NCI-H187 treated with DMSO at 0.1 percent for 48 hours (cell line): ENCODE measurements at places on chromosomes 11 and 22.

GRCh38 chr11:82465481-82465880 lies 268.2 kb downstream of the FAM181B start:
- no peak for DNase-seq

- no peak for DNase-seq
Measured at GRCh38 chr11:79520086-79520485, 79.3 kb upstream of the TENM4 start.

DNA sequence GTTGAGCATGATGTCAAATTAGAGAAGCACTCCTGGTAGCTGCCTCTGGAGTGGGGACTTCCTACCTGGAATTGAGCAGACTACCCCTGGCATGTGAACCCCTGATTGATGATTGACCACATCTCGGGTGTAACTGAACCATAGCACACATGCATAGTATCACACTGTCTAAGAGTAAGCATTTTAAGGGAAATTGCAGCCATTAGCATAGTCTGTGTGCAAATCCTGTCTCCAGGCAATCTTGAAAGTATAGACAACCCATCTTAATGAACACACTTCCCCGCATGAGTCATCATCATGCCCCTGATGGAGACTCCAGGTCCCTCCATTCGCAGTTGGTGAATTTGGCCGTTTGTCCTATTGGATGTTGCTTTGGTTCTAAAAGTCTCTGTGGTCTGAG lies 131.3 kb downstream of the C11orf91 start:
- DNase-seq: no peak

- no peak for DNase-seq
Measured at GRCh38 chr11:41665441-41666360, 206.2 kb upstream of the LRRC4C start.

DNA sequence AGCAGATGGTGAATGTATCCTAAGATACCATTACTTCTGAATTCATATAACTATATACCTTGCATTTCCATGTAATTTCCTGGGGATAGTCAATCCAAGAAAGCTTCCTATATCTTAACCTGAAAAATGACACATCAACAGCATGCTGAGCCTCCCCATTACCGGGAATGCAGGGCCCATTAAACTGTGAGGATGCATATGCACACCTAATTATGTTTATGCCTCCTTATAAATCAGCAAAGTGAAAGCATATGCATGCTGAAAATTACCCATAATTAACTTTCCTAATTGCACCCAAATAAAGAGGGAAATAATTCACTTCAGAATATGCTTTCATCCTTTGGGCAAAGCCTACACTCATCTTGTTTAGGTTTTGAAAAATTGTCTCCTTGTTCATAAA lies 663.0 kb downstream of the KCNA4 start:
- DNase-seq: no peak

GRCh38 chr11:43758927-43759326 lies 78.4 kb downstream of the HSD17B12 start:
- no peak for DNase-seq

- DNase-seq: no peak
Measured at GRCh38 chr22:24848559-24849168, 42.7 kb downstream of the SGSM1 start.

DNA sequence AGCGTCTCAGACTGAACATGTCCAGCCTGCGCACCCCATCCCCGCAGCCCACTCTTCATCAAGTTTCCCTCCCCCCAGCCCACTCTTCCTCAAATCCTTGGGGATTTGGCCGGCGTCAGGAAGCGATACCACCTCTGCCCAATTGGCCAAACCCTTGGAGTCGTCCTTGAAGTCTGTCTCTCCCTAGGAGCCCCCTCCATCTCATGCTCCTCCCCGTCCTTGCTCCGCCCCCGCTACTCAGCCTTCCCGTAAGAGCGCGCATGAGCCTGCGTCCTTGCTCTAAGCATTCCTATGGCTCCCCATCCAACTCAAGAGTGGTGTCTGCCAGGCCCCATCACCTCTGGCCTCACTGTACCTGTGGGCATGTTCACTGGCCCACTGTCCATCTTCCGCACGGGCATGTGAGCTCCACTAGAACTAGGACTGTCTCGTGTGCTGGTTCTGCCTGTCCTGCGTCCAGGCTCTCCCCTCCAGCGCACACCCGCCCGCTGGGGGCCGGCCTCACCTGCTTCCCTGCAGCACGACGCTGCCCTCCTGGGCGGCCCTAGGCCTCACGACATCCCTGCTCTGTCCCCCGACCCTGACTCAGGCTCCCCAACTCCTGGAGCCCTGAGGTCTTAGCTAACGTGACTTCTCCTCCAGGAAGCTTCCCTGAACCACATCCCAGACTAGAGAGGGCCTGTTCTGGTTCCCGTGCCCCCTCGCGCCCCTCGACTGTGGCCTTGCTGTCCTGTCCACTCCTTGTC lies 30.5 kb upstream of the TTLL12 start:
- DNase-seq: no peak

DNA sequence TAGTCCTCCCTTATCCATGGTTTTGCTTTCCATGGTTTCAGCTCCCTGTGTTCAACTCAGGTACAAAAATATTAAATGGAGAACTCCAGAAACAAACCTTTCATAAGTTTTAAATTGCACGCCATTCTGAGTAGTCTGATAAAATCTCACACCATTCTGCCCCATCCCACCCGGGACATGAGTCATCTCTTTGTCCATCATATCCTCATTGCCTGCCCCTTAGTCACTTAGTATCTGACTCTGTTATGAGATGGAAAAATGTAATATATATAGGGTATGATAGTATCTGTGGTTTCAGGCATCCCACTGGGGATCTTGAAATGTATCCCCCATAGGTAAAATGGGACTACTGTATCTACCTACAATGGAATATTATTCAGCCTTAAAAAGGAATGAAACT lies 35.5 kb upstream of the FGF3 start:
- no peak for DNase-seq

- no peak for DNase-seq
Measured at GRCh38 chr11:31802609-31802989, 8.5 kb downstream of the PAX6 start.

DNA sequence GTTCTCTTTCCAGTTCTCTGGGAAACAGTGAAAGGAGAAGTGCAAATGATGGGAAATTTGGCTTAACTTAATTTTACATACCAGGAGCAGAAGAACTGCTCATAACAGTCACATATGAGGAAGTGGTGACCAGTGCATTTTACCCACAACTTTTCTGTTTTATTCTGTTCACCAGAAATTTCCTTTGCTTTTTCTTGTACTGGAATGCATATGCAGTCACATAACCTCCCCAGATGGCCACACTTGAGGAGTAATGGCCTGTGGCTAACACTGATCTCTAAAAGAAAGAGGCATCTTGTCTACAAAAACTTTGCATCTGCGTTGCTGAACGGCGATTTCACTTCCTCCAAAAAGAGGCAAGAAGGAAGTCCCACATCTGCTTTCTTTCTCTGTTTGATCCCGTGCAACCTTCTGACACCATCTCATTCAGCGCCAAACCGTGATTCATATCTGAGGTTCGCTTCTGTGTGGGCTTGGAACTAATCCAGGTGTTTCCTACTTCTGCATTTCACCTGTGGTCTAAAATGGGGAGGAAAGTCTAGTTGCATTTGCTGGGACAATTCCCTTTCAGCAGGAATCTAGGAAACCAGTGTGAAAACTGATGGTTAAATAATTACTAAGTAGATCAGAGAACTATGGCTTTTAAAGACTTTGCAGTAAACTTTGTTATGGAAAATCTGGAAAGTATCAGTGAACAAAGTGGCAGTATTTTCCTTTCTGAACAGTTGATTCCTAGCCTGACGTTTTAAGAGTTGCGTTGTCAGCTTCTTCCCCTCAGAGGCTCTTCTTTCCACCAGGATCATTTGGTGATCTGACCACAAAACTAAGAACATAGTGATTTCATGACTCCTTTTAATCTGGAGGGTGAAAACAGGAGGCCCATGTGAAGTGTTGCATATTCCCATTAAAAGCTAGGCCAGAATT lies 4.2 kb upstream of the MPEG1 start:
- DNase-seq: no peak

DNA sequence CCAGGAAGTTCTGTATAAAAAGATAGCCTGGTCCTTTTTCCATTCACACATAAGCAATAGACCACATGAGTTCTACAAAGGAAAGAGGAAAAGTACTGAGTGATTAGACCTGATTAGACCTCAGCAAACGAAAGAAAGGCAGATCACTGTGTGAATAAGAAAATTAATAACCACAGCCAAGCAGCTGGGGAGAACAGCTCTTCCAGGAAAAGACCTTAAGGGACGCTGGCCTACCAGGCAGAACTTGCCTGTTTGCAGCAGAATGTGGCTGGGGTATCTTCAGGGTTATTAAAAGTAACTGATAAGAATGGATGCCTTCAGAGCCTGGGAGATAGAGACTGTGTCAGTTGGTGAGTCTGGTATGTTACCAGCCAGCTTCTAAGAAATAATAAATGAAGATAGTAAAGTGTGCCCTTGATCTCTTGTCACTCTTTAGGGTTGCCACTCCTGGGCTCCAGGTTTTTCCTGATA lies 172.9 kb downstream of the DBX1 start:
- DNase-seq: no peak

- no peak for DNase-seq
Measured at GRCh38 chr11:28569106-28569505, 460.9 kb downstream of the METTL15 start.

GRCh38 chr11:132649277-132649676 lies 883.0 kb downstream of the OPCML start:
- DNase-seq: no peak

DNA sequence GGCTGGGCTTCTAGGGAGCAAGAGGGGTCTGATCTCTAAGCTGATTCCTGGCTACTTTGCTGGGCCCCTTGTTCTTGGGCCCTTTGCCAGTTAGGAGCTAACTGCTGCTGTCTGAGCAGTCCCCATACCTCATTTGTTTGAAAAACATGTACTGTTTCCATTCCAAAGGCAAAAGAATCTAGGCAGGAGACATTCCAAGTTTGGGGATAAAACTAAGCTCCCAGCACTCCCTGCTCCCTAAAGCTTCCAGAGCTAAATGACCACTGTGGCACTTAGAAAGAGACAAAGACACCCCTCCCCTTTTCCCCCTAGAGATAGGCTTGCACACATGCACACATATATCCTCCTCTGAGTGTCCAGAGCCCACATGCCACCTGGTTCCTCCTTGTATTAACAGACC lies 22.7 kb upstream of the RRM1 start:
- DNase-seq: no peak

GRCh38 chr11:1040428-1041148 lies 4.1 kb upstream of the MUC6 start:
- DNase-seq: no peak

GRCh38 chr11:3132831-3133260 lies 32.3 kb downstream of the OSBPL5 start:
- DNase-seq: no peak

- no peak for DNase-seq
Measured at GRCh38 chr11:67178878-67179277, 59.8 kb downstream of the KDM2A start.

GRCh38 chr11:126633330-126633729 lies 277.8 kb downstream of the ST3GAL4 start:
- DNase-seq: no peak

GRCh38 chr11:82577246-82577645 lies 156.4 kb downstream of the FAM181B start:
- DNase-seq: no peak

DNA sequence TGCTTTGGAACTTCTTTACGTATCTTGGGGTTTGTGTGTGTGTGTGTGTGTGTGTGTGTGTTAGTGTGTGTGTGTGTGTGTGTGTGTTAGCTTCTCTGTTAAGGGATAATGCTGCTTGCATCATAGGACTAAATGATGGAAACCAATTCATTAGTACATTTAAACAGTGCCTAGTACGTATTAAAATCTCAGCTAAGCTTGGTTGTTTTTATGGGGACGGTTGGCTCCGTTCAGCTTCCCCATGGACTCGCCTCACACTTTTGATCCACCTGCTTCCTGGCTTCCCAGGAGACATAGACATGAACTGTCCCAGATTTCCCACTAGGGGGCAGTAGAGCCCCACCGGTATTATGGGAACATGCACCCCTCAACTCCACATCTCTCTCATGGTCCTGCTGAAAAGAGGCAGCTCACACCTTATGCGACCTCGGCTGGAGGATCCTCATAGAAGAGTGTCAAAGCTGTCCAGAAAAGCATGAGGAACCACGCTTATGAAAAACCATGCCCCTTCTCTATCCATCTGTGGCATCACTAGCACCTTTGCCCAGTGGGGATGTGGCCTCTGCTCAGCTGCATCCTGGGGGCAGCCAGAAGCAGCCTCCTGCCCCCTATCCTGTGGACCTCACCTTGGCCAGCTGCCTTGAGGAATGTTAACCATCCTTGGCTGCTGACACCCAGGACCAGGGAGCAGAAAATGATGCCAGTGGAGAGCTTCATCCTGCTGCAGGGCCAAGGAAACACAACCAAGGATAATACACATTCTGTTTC lies 9.7 kb upstream of the SAAL1 start:
- DNase-seq: peak; percentile 38

DNA sequence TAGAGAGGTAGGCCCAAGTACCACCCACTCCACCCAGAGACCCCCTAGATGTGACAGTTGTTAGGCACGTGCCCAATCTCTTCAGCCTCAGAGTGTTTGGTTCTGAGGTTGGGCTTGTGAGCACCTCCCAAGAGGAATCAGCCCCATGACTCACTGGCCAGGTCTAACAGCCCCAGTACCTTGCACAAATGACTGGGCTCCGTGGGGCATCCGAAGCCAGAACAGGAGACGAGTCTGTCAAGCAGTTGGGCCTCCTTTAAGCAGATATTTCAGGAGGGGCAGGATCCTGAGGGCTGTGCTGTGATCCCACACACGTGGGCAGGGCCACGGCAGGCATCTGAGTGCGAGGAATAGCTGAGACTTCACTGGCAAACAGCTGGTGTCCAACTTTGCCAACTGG lies 29.1 kb upstream of the FGF19 start:
- no peak for DNase-seq

DNA sequence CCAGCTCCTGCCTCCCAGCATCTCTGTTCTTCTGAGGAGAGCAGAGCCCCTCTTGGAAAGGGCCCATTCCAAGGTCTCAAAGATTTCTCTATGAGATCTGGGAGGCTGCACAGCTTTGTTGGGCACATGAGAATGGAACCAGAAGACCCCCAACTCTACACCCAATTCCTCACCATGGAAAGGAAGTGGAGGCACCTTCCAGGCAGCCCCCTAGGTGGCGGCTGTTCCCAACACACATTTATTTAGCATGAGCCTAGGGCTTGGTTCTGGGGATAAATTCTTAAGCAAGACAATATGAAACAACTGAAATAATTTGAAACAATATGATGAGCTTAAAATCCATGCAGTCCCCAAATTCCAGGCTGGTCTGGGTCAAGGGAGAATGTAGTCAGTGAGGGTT lies 100.4 kb downstream of the TIMP3 start:
- DNase-seq: no peak

GRCh38 chr11:74612877-74613276 lies 20.5 kb downstream of the POLD3 start:
- DNase-seq: no peak
